Stimulated activated CD8-positive, alpha-beta memory T cell treated with anti-CD3 and anti-CD28 coated beads, Interleukin-15, amount 100 ng/mL, for 24 hours (primary cell): ENCODE measurements at places on chromosomes 11 and 22.

DNA sequence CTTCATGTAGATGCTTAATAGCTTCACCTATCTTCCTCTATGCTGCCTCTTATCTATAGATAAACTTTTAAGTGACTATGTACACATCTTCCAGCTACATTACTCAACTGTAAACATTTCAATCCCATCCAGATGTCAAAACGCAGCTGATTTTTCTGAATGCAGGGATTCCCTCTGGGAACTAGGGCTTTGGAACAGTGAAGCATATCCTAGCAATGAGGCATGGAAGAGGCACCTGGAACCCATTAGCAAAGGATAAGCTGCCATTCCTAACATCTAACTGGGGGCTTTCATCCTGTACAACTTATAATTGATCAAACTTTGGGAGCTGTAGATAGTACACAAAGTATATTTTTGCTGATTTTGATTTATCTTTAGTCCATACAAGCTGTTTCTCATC, 40.8 kb upstream of the OPCML start:
- DNase-seq, result no peak

- no peak for DNase-seq
Measured at GRCh38 chr11:115672412-115672811, 168.2 kb upstream of the CADM1 start.

- peak; percentile 42 for DNase-seq
Measured at GRCh38 chr11:126416542-126417090, 61.1 kb downstream of the ST3GAL4 start.

DNA sequence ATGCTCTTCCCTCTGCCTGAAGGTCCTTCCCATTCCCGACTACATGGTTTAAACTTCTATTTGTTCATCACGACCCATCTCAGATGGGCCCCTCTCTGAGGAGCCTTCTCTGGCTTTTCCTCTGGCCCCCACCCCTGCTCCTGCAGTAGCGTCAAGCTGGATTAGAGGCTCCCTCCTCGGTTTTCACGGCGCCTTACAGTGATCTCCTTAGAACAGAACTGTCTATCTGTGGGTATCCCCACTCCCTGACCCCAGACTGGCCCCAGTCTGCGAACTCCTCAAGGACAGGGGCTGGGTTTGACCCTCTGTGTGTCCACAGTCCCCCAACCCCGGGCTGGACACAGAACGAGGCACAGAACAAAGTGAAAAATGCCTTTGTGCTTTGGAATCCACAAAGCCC, 2.8 kb downstream of the PLEKHB1 start:
- no peak for DNase-seq

DNA sequence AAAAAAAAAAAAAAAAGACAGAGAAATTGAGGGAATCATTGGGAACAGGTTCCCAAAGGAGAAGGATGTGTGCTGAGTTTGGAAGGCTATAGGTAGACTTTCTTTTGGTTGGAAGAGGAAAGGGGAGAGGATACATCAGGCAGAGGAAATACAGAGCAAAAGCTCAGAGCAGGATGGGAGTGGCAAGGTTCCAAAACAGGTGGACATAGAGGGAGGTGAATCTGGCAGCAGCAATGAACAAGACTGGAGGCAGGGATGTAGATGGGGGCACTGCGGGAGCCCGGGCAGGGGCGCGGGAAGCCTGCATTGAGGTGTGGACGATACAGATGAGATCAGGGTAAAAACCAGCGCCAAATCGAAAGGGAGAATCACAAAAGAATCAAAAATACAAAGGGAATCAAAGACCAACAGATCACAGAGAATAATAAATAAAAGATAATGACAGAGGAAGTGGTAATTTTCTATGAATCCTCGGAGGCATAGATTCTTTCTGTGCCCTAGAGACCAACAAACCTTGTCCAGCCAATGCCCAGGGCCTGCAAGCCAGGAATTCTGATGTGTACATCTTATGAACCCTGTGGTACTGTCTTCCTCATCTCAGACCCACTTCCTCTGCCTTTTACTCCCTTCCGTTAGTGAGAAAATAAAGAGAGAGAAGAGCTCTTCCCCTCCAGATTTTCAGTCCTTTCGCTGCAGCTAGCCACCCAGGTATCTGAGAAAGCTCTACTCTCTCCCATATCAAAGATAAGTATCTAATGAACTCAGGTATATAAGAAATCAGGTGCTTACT, 70.3 kb downstream of the SLC1A2 start:
- DNase-seq, result no peak

GRCh38 chr22:39279170-39279850, 34.5 kb upstream of the PDGFB start:
- DNase-seq, result no peak

GRCh38 chr11:119100994-119101758, 477 bp downstream of the DPAGT1 start:
- no peak for DNase-seq

DNA sequence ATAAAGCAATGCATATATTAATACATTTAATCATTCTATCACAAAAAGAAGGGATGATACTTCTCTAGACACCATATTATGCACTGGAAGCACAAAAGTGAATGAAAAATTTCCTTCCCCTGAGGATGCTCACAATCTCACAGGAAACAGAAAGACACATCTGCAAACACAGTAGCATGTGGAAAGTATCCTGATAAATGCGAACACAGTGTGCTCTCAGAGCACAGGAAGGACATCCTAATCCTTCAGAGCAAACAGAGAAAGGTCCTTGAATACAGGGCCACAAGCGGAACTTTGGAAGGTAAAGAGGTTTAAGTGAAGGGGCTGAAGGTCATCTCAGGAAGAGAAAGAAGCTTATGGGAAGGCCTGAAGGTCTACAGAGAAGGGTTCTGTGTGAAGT, 524.6 kb upstream of the LRRC4C start:
- no peak for DNase-seq

- DNase-seq, result no peak
Measured at GRCh38 chr22:30421695-30422480, 3.7 kb upstream of the MTFP1 start.

- no peak for DNase-seq
Measured at GRCh38 chr22:38870791-38871359, 1.1 kb downstream of the CBX6 start.

GRCh38 chr11:116376547-116376946, 396.2 kb downstream of the BUD13 start:
- no peak for DNase-seq

GRCh38 chr22:30196141-30196879, 50.2 kb downstream of the LIF start:
- DNase-seq, result no peak

- DNase-seq, result no peak
Measured at GRCh38 chr22:20979243-20979809, 2.8 kb upstream of the LZTR1 start.

DNA sequence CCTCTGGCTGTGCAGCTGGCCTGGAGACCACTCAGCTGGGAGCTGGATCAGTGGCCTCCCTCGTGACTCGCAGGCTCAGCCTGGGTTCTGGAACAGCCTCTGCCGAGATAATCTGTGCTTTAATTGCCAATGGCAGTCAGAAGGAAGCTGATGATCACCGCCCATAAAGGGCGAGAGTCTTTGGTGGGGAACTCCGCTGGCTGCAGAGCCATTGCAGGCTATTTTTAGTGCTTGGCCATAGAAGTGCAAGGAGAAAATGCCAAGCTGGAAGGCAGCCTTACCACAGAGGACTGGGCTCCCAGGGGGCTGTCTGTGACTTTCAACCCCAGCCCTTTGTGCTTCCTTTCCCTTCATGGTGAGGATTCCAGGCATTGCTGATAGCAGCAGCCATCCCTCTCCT, 62.2 kb upstream of the TENM4 start:
- DNase-seq, result no peak

DNA sequence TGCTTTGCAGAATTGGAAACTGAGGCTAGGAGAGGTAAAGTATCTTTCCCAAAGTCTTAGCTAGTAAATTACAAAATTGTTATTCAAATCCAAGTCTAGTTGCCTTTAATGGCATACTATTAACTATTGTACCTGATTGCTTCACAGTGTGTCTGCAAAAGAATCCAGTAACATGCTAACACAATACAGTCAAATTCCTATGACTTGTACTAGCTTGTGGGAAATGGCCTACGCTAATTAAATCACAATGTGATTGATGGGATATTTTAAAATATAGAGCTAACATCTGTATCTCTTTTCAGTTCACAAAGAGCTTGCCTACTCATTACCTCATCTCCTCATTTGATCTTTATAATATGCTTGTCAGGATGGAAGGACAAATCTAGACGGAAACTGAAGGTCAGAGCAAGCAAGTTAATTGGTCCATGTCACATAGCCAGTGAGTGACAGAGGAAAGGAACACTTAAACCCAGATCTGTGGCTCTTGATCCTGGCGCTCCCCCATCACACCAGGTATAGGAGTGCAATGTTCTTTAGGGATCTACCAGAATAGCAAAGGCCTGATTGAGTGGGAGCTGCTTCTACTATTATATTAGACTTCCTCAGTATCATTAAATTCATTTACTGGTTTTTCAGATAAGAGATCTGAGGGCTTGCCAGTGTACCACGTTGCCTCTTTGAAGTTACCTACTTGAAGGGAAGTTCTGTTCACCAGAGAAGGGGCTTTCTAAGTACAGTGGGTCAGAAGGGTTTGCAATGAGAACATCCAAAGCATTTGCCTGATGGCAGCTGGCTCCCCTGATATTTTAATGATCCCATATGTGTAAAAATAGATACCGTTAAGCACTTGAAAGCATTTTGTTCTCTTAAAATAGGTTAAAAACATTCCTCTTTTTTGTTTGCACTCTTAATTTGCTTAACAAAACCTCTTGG, 213.6 kb upstream of the SESN3 start:
- DNase-seq, result no peak

GRCh38 chr11:33452836-33453624, 195.8 kb downstream of the HIPK3 start:
- DNase-seq, result no peak

GRCh38 chr11:47161134-47161854, 15.4 kb downstream of the ARFGAP2 start:
- DNase-seq, result peak; percentile 26

DNA sequence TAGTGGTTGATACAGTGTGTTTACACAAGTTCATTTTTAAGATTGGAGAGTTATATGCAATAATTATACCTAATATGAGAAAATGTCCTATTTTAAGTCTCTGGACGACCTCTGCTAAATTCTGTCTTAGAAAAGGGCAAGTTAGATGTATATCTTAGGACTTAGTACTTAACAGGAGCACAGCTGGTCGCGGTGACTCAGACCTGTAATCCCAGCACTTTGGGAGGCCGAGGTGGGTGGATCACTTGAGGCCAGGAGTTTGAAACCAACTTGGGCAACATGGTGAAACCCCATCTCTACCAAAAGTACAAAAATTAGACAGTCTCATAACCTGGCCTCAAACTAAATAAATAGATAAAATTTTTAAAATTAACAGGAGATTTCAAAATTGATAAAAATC, 27.2 kb downstream of the BSX start:
- DNase-seq, result no peak

DNA sequence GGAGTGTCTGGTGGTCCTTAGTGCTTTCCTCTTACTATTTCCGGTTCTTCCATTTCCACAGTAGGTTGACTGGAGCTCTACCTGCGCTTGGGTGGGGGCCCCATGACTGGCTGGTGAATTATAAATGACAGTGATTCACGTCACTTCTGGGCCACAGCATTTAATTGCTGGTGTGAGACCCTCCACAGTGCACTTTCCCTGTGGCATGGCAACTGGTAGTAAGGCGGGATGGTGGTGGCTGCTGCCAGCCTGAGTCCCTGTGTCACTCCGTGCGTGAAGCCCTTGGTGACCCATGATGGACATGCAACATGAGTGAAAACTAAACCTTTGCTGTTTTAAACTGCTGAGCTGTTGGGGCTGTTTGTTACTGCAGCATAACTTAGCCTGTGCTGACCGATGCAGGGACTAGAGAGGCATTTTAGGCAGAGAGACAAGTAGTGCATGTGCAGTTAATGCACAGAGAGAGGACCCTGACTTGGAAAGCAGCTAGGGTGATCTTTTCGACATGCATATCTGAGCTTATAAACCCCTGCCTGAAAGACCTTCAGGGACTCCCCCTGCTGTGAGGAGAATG, 3.1 kb downstream of the PRDM11 start:
- no peak for DNase-seq

DNA sequence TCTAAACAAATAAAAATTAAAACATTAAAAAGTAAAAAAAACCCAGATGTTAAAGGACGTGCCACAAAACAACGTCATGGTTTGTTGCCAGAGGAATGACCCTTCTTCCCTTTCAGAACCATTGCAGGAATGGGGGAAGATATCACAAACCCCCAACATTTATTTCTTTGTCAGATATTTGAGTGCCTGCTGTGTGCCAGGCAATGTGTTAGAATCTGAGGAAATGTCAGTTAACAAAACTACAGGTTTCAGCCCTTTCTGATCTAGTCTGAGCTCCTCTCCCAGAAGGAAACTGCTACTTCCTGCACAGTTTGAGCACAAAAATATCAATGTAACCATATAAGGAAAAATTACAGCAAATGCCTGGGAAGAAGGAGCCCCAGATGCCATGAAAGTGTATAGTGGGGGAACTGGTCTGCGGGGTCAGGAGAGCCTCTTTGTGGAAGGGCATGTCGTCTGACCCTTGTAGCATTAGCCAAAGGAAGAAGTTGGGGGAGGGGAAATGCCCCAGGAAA, 7.1 kb upstream of the NHERF4 start:
- DNase-seq, result no peak

DNA sequence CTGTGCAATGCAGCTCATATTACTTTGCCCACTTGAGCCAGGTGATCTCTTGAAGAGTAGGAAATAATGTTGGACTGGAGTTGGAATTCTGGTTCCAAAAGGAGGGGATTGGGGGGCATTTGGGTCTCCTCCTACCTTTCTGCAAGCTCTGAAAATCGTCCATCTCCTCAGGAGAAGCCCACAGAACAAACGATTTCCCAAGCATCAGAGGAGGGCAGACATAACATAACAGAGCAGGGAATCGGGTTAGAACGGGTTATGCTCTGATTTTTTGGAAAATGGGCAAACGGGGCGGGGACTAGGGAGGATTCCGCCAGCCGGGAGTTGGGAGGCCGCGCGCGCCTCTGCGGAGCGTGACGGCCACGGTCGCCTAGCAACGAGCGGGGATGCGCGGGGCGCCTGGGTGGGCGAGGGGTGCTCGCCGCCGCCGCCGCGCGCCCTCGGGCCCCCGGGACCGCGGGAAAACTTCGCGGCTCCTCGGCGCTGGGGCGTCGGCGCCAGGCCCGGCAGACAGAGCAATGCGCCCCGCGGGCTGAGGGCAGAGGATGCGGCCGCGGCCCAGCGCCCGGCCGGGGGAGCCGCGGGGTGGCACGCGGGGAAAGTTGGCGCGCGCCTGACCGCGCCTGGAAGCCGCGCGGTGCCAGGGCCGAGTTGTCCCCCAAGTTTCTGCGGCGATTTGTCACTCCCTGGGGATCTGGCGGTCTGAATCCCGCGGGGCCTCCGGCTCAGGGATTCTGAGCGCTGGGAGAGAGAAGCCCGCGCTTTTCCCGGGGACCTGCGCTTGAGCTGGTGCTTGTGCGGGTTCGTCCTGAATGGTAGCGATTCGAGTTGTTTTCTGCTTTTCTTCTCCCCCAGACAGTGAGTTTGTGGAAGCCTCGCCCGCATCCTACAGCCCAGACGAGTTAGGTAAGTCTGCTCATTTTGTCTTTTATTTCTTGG, 27.8 kb upstream of the AMOTL1 start:
- DNase-seq, result no peak
